ENCODE measurements at places on chromosomes 12 and 14.

- no peak for DNase-seq
These were observed 55.3 kb upstream of the FGD4 start for GRCh38 chr12:32344047-32344446.

DNA sequence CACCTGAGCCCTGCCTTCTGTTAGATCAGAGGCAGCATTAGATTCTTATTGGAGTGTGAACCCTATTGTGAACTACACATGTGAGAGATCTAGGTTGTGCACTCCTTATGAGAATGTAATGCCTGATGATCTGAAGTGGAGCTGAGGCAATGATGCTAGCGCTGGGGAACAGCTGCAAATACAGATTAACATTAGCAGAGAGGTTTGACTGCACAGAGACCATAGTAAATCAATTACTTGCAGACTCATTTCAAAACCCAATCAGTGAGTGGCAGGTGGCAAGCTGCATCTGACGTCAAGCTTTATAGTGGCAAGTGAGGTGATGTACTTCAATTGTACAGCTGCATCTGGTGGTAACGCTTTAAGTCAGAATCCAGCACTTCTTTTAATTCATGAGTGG is 141.6 kb downstream of the GPHN start:
- DNase-seq = no peak

DNA sequence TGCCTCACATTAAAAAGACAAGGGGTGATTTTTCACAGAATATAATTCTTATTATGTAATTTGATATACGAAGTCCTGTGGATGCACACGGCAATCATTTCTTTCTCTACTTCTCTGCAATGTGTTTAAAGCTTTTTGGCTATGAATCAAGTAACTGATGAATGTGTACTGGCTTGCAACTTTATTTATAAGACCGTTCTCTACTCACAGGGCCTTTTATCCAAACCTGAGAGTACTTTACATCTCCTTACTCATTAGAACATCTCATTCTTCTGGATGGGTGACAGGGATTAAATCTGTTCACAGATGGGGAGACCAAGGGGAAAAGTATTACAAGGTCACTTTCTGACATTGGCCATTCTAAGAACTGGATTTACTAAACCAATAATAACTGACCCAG is 215.8 kb upstream of the DIO2 start:
- DNase-seq = no peak

DNA sequence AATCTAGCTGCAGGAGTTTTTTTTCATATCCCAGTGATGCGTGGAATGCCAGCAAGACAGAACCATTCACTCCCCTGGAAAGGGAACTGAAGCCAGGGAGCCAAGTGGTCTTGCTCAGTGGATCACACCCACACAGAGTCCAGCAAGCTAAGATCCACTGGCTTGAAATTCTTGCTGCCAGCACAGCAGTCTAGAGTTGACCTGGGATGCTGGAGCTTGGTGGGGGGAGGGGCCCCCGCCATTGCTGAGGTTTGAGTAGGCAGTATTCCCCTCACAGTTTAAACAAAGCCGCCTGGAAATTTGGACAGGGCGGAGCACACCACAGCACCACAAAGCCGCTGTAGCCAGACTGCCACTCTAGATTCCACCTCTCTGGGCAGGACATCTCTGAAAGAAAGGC is 86.9 kb upstream of the STXBP6 start:
- DNase-seq = no peak

- DNase-seq = no peak
These were observed 264.4 kb downstream of the EFCAB11 start for GRCh38 chr14:89690139-89690538.

GRCh38 chr12:40726366-40726765 is 34.1 kb downstream of the CNTN1 start:
- DNase-seq = no peak

GRCh38 chr12:51907856-51908425 is 637 bp downstream of the ACVRL1 start:
- DNase-seq = no peak

DNA sequence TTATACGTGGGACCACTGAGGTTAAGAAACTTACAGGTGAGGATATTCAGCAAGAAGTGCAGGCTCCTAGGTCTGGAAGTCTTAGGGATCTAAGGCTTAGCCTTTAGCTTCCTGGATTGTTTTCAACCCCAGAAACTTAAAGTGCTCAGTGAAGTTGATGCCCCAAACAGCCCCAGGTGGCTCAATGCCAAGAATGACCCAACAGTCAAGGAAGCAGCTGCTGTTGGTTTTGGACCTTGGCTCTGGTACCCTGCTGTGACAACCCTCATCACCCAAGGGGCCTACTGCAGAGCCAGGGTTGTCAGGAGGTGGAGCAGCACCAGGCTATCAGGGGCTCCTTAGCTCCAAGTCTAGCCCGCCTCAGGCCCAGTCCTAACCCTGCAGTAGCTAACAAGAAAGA is 36.8 kb downstream of the VDR start:
- DNase-seq = no peak

GRCh38 chr14:90194706-90195105 is 61.6 kb upstream of the PSMC1 start:
- no peak for DNase-seq

DNA sequence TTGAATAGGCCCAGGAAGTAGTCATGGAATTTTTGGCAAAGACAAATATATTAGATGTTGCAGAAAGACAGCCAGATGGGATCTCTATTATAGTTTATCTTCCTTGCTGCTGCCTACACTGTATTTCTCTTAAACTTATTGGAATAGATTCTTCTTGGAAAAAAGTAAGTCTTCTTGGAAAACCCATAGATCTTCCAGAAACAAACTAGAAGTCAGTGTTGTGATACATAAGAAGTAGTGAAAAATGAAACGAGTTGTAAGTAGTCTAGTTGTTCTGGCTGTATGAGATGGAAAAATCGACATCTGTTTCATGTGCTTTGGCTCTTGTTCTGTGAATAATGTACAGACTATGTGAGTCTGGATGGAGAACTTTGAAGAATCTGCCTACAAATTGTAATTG is 29.0 kb downstream of the GLIPR1L2 start:
- DNase-seq = no peak

- DNase-seq = no peak
These were observed 10.9 kb upstream of the AMN start for GRCh38 chr14:102911541-102911951.

DNA sequence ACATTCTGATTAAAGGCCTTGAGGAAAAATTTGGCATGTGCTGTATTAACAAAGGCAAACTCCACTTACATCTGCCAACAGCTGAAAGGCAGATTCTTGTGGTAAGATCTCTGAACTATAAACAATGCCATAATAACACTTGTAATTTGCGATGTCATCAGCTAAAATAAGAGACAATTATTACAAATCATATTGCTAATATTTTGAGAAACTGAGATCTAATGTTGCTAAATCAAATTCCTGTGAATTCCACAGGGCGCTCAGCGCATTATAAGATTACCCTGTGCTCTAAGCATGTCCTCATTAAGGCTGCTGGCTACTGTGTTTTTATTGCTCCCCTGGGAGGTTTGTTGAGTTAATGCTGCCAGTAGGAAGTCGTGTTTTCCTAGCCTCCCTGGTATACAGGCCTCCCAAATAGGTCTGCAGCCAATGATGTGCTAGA is 244.8 kb downstream of the DACT1 start:
- DNase-seq = peak; percentile 7

- no peak for DNase-seq
These were observed 182.3 kb upstream of the GZMB start for GRCh38 chr14:24816011-24816928.

DNA sequence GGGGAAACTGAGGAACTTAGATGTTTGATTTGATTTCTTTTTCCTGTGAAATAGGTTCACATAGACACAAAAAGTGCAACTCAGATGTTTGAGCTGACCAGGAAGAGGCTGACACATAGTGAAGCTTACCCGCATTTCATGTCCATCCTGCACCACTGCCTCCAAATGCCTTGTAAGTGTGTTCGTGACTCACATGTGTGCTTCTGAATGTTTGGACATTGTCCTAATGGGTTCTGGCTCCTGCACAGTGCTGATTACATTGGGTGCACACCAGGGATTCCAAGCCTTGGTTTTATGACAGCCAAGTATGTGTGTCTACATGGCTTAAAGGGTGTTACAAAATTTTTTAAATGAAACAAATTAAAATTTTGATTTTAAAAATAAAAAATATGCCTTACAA is 137.4 kb downstream of the DAAM1 start:
- no peak for DNase-seq

- no peak for DNase-seq
These were observed 149.5 kb downstream of the PRIMA1 start for GRCh38 chr14:93638790-93639189.

GRCh38 chr12:15672671-15673270 is 116.4 kb downstream of the EPS8 start:
- no peak for DNase-seq

- DNase-seq = no peak
These were observed 720 bp upstream of the FGF6 start for GRCh38 chr12:4446335-4446734.

- DNase-seq = no peak
These were observed 12.7 kb downstream of the GCH1 start for GRCh38 chr14:54889919-54890318.

- no peak for DNase-seq
These were observed 453.7 kb upstream of the RGS6 start for GRCh38 chr14:71478542-71478941.

- no peak for DNase-seq
These were observed 27.2 kb downstream of the NOC4L start for GRCh38 chr12:132171293-132171967.

DNA sequence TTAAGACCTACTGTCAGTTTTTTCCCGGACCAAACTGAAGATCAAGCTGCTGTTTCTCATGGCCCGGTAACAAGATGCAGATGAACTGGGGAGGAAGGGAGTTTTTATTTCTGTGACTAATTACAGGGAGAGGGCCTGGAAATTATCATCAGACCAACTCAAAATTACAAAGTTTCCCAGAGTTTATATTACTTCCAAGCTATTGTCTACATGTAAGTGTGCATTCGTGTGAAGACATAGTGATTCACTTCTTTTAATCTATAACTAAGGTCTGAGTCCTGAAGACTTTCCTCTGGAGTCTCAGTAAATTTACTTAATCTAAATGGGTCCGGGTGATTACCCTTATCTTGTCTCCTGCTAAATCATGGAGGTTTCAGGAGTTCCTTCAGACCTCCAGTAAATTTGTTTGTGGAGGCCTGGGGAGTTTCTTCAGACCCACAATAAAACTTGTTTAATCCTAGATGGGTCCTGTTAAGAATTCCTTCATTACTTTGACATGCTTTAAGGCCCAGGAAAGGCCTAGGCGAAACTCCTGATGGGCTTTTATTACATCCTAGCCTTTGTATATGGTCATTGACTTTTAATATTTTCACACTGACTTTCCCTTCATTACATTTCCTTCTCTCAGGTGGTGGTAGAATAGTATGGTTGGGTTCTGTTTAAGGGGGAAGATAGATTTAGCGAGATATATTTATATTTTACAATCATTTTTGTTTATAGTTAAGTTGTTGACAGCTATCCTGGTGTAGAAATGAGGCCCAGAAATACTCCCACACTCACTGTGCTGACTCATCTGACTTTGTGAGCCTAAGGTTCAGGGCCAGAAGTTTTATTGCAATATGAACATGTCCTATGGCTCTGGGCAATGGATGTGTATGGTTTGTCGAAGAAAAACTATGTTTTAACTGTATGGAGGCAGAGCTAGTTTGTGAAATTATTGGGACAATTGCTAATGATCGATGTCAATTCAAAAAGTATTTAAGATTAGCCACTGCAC is 627.0 kb upstream of the FBXO33 start:
- DNase-seq = no peak

GRCh38 chr12:39301422-39301821 is 141.5 kb downstream of the KIF21A start:
- no peak for DNase-seq

GRCh38 chr12:47864646-47865235 is 40.1 kb downstream of the VDR start:
- no peak for DNase-seq

- no peak for DNase-seq
These were observed 126.7 kb upstream of the NEDD1 start for GRCh38 chr12:96780330-96780729.

- no peak for DNase-seq
These were observed 161.8 kb downstream of the SRGAP1 start for GRCh38 chr12:64006211-64006825.

DNA sequence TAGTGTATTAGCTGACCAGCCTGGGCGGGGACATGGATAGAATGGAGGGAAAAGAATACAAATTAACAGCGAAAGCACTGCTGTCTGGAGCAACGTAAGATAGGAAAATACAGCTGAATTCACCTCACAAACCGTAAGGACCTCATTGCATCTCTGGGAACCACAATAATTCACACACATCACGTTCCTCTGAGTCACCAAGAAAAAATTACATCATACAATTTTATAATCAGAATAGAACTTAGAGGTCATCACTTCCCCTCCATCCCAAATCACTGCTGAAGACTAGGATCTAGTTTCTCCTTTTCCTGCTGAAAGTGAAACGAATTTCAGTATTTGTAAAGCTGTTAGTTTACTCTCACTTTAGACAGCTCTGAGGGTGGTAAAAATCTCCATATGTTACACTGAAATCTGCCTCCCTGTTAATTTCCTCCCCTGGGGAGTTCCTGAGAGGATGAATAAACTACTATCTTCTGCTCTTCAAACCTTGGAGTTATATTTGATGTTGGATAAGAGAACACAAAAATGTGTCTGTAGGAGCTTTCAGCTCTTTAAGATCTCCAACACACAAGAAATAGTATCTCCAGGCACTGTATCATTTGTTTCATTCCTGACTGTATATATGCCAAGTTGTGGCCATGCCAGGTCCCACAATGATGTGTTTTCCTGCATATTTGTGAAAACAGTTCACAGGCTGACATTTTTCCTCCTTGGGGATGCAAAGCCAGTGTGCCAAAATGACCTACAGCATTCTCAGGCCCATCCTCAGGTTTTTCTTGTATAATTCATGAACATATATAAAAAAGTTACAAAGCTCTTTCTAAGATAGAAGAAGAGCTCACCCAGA is 63.8 kb upstream of the SSTR1 start:
- no peak for DNase-seq

- no peak for DNase-seq
These were observed 1.5 kb downstream of the IRF2BPL start for GRCh38 chr14:77026930-77027537.

GRCh38 chr12:122753319-122753650 is 661 bp downstream of the DENR start:
- no peak for DNase-seq

GRCh38 chr14:101039031-101039754 is 135.7 kb upstream of the RTL1 start:
- no peak for DNase-seq

DNA sequence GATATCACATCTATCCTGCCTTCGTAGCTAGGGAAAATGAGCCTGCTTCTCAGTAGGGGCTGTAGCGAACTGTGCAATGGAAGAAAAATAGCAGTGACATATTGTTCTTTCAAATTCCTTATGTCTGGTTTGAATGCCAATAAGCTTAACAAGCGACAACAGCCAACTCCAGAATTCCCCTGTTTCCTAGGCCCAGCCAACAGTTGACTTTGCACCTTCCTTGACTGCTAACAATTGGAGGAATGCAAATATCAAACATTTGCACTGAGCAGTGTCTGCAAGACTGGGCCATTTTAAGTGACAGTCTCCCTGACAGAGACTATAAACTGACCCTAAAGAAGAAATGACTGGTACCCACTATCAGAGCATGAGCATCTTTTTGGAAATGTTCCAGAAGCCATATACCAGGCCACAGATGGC is 12.0 kb upstream of the SERPINA1 start:
- no peak for DNase-seq

- DNase-seq = no peak
These were observed 43.3 kb downstream of the AEBP2 start for GRCh38 chr12:19482551-19483109.

GRCh38 chr12:2691006-2691344 is 103.8 kb upstream of the FKBP4 start:
- no peak for DNase-seq

Data from NCI-H2081 treated with DMSO at 0.1 percent for 48 hours (cell line).